NCI-H446 treated with DMSO at 0.1 percent for 48 hours (cell line): ENCODE measurements at places on chromosomes 4 and X.
A peak's percentile ranks its signal among the peaks of the same experiment; 100 is the strongest.

DNA sequence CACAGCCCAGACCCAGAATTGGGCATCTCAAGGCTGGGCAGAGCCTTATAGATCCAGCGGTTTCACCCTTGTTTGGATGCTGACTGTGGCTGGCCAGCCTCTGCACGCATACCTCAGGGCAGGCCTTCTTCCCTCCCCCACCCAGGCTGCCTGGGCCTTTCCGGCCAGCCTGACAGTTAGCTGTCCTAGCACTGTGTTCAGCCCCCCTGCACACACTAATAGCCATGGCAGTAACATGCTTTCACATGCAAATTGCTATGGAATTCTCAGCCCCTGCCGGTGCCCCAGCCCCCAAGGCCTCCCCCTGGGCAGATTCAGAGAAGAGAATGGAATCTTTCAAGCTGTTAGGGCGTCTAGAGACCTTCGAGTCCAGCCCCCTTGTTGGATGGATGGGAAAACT lies 17.7 kb downstream of the EFNB1 start:
- no peak for DNase-seq

GRCh38 chr4:158513256-158513655 lies 8.4 kb upstream of the RXFP1 start:
- no peak for DNase-seq

GRCh38 chrX:72394518-72395170 lies 88.9 kb upstream of the CITED1 start:
- no peak for DNase-seq

GRCh38 chr4:147727476-147728028 lies 4.3 kb upstream of the ARHGAP10 start:
- DNase-seq: no peak

GRCh38 chr4:57926311-57926710 lies 816.1 kb upstream of the IGFBP7 start:
- DNase-seq: no peak

- no peak for DNase-seq
These were observed 33.9 kb upstream of the VCX2 start for GRCh38 chrX:8204943-8205342.

DNA sequence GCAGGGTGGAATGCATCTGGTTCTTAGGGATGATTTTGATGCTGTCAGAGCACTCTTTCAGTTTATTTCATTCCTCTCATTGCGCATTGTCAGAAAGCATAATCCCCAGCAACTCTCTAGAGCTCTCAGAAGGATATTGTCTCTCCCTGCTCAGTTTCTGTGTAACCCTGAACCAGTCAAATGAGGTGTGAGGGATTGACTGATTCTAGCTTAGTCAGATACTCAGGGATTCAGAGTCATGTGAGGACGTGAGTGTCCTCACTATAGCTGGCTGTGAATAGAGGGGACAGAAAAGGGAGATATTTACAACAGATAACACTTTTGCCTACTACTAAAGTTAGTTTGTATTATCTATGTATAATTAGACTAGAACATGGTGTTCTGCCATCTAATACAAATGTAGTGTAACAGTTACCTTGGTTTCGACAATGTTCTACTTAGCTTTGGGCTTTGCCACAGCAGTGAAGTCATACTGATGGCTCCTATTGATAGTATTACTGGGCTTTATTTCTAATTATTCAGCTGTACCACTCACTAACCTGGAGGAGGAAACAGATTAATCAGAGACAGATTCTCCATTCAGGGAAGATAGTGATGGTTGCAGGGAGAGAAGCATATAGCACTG lies 19.5 kb downstream of the AP1AR start:
- DNase-seq: no peak

- DNase-seq: no peak
These were observed 10.7 kb upstream of the YIPF7 start for GRCh38 chr4:44661940-44662622.

GRCh38 chr4:154545689-154546088 lies 4.5 kb downstream of the PLRG1 start:
- no peak for DNase-seq

DNA sequence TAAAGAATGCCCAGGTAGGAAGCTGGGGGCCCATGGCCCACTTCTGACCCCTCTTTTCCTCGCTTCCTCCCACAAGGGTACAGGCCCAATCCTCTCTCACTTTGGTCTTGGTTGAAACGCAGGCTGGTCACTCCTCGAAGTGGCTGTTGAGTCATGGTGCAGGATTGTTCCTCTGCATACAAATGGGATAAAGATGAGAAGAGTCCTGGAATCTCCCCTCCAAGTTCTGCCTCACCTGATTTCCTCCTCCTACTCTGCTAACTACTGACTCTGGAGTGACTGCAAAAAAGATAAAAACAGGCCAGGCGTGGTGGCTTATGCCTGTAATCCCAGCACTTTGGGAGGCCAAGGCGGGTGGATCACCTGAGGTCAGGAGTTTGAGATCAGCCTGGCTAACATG lies 1.7 kb downstream of the WDR45 start:
- DNase-seq: no peak

DNA sequence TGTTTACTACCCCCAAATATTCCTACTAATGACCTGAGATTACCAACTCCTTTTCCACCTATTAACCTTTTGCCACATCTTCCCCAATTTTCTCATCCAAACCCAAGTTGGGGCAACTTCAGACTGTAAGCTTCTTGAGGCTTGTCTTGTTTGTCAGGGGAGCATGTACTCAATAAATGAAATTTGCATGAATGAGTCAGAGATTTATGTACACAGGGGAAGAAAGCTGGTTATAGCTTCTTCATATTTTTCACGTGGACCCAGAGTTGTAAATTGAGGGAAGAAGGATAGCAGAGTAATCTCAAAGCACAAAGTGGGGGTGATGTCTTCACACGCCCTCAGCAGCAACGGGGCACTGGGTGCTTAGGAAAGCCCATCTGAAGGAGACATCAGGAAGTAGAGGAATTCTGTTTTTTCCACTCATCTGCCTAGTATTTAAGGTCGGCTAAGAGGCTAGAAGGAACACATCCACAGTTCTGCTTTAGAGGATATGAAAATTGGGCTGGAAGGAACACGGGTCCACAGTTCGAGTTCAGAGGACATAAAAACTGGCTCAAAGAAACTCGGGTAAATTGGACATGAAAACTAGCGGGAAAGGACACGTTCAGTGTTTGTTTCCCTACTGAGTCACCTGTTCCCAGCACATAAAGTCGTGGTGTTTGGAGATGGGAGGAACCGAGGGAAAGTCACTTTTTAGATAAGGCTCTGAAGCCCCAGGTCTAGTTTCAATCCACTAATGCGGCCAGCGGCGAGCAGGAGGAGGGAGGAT lies 696 bp upstream of the CA5B start:
- DNase-seq: no peak

- DNase-seq: no peak
These were observed 228.4 kb downstream of the DHRSX start for GRCh38 chrX:2272337-2272736.

GRCh38 chrX:154083126-154083517 lies 14.4 kb downstream of the MECP2 start:
- no peak for DNase-seq

GRCh38 chr4:152206185-152206584 lies 329.7 kb downstream of the FBXW7 start:
- no peak for DNase-seq

DNA sequence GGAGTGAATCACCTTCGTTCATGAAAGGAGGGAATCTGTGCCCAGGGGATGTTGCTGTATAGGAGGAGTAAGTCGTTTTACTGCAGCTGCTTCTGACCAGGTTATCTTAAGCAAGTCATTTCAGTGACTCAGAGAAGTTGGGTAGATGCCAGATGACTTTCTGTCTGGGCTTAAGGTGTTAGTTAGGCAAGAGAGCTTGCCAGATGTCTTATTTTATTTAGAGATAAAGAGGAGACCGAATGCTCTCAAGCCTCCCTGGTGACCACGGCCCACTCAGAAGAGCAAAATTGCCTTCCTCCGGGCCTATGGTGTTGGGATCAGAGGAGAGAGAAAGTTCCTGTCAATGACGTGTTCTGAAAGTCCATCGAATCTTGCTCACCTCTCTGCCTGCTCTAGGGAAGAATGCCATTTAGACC lies 16.3 kb upstream of the ZNF827 start:
- DNase-seq: no peak

DNA sequence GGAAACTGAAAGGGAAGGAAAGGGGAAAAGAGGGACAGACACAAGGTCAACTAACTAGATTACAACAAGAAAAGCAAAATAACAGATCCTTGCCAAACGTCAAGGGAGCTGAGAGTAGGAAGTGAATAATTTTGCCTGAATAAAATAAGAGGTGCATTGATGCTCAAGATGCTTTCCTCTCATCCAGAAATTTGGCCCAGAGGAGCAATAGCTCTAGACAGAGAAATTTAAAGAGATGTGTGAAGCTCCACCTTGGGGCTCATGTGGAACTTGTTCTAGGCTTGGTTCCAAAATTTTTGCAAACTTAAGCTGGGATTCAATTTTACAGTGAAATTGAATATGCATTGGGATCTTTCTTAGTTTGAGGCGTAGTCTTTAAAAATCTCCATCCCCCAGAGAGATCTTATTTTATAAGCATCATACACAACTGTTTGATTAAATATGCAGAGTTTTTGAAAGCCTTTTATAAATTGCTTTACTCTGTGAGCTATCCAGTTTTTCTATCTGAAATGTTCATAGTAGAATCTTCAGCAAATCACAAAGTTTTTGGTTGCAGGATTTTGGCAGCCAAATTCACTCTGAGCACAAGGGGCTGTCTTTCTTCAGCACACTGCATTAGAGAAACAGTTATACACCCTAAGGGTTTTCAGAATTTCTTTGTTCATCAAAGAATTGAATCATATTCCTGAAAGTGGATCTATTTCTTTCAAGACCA lies 1159.5 kb downstream of the ADGRL3 start:
- no peak for DNase-seq

- DNase-seq: no peak
These were observed 2.0 kb downstream of the C4orf51 start for GRCh38 chr4:145681956-145682355.

DNA sequence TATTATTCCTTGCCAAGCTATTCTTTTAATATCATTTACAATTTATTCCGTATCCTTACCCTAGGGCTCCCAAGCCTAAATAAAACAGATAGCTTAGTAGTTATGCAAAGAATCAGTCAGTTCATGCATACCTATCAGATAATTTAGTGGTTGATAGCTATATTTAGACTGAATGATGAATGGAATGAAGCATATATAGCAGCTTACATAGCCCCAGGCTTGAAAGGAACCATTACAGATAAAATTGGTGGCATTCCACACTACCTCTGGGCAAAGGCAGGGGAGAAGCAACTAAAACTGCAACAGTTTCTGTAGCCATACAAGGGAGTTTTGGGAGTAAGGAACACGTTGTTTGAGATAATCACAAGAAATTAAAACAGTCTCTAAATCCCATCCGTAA lies 2.7 kb downstream of the ACE2 start:
- no peak for DNase-seq

DNA sequence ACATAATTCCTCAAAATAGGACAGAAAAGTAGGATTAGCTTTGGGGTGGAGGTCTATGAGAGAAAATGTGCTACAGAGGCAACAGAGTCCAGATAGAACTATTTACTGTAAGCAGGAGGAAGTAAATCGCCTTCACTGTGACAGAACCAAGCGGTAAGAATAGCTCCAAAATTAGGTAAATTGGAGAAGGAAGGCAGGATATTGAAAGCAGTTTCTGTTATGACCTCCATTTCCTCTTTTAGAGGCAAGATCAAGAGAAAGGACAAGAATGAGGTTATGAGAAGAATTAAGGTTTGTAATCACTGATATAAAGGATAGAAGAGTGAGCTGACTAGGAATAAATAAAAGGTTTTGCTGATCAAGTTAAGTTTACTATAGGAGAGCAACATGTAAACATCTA lies 44.1 kb upstream of the NEUROG2 start:
- DNase-seq: no peak

DNA sequence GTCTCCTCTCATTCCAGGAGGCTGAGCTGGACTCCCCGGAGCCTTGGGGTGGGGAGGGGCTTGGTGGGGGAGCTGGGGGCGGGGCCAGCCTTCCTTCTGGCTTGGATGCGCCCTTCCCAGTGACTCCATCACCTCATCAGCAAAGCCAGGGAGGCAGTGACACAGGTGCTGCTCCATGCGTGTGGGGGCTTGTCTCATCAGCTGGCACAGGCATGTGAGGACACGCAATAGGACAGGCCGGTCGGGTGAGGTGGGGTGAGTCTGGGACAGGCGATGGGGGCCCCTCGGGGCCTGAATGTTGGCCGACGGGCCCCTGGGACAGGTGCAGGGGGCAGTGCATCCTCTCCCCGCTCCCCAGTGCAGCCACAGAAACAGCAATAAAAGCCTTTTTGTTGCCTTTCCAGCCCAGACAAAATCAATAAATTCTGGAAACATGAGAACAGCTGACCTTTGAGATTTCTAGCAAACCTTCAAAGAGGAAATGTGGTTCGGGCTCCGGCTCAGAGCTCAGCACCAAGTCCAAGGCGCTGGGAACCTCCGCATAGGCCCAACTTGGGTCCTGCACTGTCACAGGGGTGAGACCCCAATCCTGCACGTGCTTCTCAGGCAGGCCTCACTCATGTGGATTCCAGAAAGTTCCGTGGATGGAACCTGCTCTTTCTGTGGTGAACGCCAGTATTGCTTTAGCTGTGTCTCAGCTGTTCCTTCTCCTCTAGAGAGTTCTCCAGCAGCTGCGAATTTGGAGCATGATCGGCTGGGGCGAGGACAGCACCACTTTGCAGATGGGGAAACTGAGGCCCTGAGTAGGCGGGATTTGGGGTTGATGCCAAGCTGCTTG lies 18.5 kb downstream of the ADRA2C start:
- DNase-seq: no peak

DNA sequence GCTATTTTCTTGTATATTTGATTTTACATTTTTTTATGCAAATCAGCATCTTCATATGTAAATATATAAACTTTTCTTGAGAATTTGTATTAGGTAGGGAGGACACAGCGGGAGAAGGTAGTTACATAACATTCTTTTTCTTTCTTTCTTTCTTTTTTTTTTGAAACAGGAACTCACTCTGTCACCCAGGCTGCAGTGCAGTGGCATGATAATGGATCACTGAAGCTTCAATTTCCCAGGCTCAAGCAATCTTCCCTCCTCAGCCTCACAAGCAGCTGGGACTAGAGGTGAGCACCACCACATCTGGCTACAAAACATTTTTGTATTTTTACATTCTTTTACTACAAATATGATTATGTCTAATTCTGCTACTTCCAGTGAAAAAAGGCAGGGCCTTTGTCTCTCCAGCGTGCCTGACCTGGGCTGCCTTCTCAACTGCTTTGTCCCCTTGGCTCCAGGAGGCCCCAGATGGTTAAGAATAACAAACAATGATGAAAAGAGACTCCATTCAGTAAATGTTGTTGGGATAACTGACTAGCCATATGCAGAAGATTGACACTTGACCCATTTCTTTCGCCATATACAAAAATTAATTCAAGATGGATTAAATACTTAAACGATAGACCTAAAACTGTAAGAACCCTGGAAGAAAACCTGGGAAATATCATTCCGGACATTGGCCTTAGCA lies 46.5 kb upstream of the FAT4 start:
- DNase-seq: no peak

- DNase-seq: peak; percentile 37
These were observed 39.8 kb downstream of the SNCA start for GRCh38 chr4:89797117-89797516.

DNA sequence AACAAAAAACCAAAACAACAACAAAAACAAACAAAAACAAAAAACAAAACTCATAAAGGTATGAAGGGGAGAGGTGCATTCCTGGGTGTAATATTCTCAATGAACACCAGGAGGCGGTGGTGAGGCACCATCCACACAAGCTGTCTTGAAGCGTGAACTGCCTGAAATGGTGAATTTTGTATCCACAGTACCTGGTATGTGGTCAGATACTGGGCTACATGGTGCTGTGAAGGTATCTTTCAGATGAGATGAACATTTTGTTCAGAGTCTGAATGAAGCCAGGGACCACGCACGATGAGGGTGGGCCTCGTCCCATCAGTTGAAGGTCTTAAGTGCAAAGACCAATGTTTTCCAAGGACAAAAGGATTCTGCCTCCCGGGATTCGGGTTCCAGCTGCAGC lies 58.5 kb downstream of the ASMT start:
- DNase-seq: no peak
